GM12865 (cell line): ENCODE measurements at places on chromosomes 12 and 14.

GRCh38 chr12:55692631-55693322, 14.9 kb downstream of the ITGA7 start:
- DNase-seq: no peak

DNA sequence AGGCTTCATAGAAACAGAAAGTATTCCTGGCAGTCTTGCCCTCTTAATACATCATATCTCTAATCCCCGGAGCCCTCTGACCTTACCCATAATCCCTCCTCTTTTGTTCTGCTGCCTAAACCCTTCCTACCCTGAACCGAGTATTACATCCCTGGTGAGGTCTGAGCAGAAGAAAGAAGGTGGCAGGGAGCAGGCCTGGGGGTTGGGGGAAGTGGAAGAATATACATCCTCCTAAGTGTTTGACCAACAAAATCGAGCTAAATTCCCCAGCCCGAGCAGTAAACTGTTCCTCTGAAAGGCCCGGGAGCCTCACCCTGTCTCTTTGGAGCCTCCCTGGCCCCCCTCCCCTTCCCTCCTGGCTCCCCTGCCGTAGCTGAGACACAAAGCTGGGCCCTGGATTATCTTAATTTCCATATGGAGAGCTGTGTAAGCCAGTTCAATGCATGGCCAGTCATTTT, 192.6 kb upstream of the LHX5 start:
- no peak for DNase-seq

- no peak for DNase-seq
Measured at GRCh38 chr14:94115058-94115591, 4.6 kb downstream of the IFI27 start.

DNA sequence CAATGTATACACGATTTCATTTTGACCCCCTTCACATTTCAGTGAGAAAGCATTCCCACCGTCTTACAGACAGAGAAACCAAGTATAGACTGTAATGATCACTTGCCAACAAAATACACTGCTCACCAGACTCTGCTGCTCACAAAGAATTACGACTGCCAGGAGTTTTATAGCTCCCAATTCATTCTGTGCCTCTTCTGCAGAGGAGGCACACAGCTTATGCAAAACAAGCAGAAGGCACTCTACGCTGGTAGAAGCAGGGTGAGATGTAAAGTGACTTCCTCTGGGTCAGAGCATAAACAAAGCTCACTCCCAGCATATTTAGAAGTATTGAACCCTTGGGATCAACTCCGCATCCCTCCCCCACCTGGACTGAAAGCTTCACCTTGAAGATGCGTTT, 14.6 kb downstream of the SPTB start:
- DNase-seq: no peak

- no peak for DNase-seq
Measured at GRCh38 chr12:120257041-120257821, 8.3 kb downstream of the PXN start.

DNA sequence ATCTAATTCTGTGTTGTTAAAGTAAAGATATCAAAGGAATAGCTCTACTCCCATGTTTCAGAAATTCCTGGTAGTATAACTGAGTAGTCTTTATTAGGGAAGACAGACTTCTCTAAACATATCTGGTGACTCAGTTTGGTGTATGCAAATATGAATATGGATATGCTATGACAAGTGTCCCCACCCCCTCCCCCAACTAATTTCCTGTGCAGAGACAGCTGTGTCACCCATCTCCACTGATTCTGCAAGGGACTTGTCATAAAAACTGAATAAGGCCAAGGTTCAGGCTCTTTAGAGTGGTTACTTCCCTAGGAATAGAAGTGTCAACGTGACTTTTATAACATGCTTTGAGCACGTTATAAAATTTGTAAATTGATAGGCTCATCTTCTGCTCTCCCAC, 429.1 kb downstream of the DAD1 start:
- DNase-seq: no peak

- no peak for DNase-seq
Measured at GRCh38 chr12:3263282-3263681, 186.1 kb downstream of the TSPAN9 start.

DNA sequence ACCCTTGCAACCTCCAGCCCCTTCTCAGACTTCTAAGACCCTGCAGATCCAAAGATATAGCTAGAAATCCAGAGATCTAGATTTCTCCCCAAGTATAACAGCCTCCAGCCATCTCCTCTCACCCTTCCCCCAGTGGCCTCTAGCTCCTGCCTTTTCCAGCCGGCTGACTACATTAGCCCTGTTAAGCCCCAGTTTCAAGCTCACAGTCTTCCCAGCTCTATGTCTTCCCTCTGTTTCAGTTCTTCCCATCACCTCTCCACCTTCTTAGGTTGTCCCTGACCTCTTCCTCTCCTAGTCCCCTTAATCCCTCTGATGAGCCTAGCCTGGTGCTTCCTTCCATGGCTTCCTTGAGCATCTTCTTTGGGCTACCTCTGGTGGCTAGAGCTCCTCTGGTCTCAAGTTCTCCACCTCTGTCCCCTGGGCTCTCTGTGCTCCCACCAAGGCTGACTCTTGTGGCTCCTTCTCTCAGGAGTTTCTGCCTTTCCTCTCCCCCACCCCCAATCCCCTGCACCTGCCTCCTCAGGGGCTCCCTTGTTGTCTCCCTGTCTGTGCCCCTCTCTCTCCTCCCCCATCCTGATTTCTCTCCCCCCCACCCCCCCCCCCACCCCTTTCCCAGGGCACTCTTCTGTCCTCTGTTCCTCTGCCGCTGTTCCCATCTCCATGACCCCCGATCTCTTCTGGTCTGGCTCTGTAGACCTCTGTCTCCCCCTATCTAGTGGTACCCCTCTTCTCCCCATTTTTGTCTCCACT, 816 bp upstream of the GDF11 start:
- no peak for DNase-seq

DNA sequence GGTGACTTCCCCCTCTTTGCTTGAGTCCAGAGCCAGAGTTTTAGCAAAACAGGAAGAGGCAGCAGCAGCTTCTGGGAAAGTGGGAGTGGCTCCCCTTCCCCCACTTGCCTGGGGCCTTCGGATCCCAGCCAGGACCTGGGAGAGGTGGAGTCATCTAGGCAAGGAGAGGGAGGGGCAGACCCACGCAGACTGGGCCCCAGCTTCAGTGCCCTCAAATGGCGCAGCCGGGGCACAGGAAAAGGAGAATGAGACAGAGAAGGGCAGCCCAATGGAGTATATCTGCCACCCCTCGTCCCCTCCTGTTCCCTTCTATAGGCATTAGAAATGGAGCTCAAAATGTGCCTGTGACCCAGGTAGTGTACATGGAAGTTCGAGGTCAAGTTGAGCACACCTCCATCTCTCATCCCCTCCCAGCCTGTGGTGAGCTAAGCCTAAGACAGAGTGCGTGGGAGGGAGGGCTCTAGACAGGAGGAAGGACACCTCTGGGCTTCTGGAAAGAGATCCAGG, 9.3 kb upstream of the HDAC7 start:
- no peak for DNase-seq

GRCh38 chr14:101719708-101720107, 41.8 kb upstream of the PPP2R5C start:
- DNase-seq: no peak

DNA sequence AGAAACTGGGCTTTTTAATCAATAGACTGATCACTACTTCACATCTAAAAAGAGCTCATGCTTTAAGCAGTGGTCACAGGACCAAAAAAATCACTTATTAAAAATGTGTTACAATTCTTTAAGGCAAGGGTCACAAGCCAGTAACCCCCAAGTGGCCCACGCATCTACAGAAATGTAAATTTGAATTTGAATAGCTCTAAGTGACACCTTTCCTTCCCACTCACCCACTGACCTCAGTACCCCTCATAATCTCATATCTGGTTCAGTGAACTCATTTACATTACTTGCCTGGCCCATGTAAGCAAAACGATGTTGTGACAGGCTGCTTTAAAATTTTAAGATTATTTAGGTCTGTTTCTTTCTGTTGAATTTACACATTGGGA, 27.4 kb downstream of the NELL2 start:
- peak; percentile 22 for DNase-seq

- DNase-seq: no peak
Measured at GRCh38 chr14:23540141-23540469, 11.5 kb downstream of the ZFHX2 start.

GRCh38 chr14:69154779-69155178, 1.9 kb upstream of the DCAF5 start:
- peak; percentile 13 for DNase-seq

DNA sequence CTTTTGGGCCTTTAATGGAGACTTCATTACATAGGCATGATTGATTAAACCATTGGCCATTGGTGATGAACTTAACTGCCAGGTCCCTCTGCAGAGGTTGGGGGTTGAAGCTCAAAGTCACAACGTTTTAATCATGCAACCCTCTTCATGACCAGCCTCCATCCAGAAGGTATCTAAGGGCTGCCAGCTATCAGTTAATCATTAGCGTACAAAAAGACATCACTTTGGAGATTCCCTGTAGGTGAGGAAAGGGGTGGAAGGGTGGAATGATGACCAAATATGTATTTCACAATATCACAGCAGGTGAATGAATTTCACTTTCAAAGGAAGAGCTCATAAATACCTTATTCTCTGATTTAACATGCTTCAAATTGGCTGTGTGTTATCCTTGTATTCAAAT, 92.0 kb downstream of the MIPOL1 start:
- DNase-seq: no peak

DNA sequence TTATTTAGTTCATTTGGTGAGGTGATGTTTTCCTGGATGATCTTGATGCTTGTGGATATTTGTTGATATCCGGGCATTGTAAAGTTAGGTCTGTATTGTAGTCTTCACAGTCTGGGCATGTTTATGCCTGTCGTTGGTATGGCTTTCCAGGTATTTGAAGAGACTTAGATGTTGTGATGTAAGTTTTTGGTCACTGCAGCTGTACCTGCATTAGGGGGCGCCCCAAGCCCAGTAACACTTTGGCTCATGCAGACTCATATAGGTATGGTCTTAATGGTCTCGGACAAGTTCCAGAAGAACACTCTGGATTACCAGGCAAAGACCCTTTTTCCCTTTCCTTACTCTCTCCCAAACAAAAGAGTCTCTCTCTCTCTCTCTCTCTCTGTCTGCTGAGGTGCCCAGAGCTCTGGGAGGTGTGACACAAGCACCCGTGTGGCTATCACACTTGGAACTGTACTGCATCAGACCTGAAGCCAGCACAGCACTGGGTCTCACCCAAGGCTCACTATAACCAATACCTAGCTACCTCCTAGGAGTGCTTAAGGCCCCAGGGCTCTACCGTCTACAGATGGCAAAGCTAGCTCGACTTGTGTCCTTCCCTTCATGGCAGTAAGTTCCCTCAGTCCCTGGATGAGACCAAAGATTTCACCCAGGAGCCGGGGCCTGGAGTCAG, 425.8 kb upstream of the ATXN7L3B start:
- DNase-seq: peak; percentile 41

DNA sequence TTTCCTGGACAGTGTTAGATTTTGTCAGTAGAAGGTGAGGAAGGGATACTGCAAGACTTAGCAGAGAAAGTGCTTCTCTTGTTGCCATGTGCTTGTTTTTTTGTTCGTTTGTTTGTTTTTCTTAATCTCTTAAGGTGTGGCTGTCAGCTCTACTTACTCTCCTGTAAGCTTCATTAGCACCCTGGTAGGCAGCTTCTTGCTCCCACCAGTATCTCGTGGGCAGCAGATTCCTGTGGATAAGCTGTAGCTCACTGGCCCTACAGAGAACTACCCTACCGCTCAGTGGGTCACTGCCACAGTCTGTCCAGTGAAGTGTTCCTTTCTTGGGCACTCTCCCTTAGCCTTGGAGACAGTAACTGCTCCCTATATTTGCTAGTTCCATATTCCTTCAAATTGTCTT, 30.1 kb downstream of the VRK1 start:
- no peak for DNase-seq

GRCh38 chr12:116697716-116698115, 40.2 kb downstream of the SPRING1 start:
- DNase-seq: no peak

DNA sequence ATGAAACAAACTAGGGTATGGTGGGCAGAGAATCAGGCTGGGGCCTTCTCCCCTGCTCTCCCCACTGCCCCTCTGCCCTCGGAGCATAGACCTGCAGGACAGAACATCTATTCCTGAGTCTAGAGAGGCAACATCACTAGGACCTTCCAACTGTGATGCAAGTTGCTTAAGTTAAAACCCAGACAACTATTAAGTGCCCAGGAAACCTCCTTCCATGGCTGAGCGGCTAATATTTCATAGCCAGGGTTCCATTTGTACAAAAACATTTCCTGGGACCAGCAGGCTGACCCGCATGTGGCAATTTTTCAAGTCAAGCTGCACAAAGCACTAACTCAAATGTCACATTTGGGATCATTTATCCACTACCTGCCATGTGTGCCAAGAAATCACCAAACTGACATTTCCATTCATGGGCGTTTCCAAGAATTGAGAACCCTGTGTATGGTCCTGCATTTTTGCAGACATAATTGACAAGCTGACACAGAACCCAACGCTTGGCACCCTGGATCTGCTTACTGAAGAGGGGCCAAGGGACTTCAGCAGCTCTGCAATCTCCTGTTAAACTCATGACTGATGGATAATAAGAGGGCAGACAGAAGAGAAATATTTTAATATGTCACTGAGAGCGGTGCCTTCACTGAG, 32.7 kb downstream of the NT5DC3 start:
- DNase-seq: no peak

DNA sequence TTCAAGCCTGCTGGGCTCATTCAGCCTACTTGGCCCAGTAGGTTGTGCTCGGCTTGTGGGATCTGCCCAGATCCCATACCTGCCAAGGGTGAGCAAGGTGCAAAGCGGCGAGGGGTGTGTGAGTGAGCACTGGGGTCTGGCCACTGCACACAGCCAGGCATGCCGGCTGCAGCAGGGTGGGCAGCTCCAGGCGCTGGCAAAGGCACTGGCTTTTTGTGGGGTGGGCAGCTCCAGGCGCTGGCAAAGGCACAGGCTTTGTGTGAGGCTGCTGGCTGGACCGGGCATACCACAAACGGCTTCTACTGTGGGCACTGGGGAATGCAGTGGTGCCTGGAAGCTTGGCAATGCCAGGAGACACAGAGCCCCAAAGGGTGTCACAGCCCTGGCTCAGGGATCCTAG, 137.4 kb downstream of the SLC16A7 start:
- DNase-seq: no peak

DNA sequence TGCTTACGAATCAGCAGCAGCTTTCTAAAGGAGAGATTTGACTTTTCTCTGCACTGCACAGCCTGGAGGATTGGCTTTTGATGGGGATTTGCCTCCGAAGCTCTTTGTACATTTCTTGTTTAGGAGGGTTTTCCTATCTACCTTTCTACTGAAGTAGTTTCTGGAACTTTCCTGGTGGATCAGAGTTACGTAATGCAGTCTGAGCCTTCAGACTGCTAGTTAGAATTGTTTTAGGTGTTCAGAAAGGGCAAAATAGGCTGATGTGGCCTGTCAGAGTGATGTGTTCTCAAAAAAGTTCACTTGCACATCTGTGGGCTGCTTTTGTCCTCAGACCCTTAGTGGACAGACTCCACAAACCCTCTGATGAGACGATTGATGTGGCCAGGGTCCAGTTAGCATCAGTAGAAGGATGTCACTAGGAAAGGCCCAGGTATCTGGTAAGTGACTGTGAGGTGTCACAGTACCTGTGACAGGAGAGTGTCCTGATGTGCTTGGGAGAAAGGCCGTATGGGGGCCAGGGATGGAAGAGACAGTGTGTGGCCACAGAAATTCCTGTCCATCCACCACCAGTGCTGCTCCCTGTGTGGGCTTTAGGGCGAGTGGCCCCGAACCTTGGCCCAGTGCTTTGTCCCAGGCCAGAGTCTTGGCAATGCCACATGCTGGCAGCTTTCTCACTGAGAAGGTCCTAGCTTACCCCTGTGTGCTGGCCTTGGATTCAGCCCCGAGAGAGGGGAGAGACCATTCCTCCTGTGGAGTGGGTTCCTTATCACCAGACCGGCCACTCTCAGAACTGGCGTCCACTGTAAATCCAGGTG, 4.4 kb upstream of the ACADS start:
- no peak for DNase-seq
